Osteoblast (primary cell): ENCODE measurements at places on chromosomes 3 and 15. TPM values are rescaled to one million over a fixed set of nuclear protein-coding genes. Genes with fewer than 3 reads are reported as not detected.

DNA sequence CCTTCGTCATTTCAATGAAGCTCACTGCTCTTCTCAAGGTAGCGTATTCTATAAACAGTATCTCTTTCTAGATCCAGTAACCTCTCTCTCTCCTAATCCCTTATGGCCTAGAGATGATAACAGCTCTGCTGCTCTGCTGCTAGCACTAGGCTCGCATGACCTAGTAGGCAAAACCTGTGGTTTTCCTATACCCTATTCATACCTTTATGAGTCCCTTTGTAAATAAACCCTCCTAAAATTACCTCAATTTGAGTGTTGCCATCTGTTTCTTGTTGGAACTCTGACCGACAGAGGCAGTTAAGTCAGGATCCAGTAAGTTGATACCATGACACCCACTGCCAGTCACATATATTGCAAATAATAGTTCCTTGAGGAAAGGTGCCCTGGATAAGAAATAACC lies 7.3 kb downstream of the CCDC14 start:
- H3K4me3 ChIP-seq, result no peak overlapping the region
- DNase-seq, result no peak
- peaks cover 30% of the 10 kb centered on the region for H3K36me3 ChIP-seq
- H3K27me3 ChIP-seq, result no peaks in the 10 kb centered on the region

DNA sequence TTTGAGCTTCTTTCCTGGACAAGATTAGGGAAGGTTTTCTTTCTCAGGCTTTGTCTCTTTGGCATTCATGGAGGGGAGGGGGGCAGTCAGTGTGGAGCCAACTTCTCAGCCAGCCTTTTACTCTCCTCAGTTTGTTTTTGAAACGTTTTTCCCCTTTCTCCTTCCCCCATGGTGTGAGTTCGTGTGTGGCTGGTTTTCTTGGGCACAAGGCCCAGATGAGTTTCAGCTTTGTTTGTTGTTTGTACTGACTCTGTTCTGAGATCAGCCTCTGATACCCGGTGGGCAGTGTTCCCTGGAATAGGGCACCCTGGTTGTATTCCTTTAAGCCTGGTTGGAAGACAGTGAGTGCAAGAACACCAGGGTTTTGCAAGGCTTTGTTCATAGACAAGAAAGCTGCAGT lies 168.2 kb upstream of the RARB start:
- no peak overlapping the region for H3K4me3 ChIP-seq
- H3K27me3 ChIP-seq, result no peaks in the 10 kb centered on the region
- no peaks in the 10 kb centered on the region for H3K4me1 ChIP-seq
- H3K36me3 ChIP-seq, result no peaks in the 10 kb centered on the region
- H3K27ac ChIP-seq, result no peak overlapping the region

- H3K4me3 ChIP-seq, result no peak overlapping the region
- H3K27ac ChIP-seq, result no peak overlapping the region
- no peaks in the 10 kb centered on the region for H3K36me3 ChIP-seq
- DNase-seq, result no peak
These were observed 8.3 kb downstream of the TMPRSS7 start for GRCh38 chr3:112042842-112043280.

DNA sequence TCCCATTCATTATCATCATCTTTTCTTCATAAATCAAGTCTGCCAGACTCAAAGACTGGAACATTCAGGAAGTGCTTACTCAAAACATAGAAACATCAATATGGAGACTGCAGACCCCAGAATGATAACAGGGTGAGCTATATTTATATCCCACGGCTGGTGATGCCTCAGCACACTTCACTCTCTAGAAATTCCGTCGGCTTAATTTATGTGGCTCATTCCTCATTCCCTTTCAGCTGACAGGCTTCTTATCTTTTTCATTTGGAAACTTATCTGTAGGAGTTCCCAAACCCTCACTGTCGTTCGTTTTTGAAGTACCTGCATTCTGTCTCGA lies 45.5 kb downstream of the RFTN1 start:
- no peak overlapping the region for H3K27ac ChIP-seq
- H3K4me3 ChIP-seq, result no peak overlapping the region
- H3K4me1 ChIP-seq, result peaks cover 17% of the 10 kb centered on the region
- no peak for DNase-seq
- H3K36me3 ChIP-seq, result peaks cover 19% of the 10 kb centered on the region

DNA sequence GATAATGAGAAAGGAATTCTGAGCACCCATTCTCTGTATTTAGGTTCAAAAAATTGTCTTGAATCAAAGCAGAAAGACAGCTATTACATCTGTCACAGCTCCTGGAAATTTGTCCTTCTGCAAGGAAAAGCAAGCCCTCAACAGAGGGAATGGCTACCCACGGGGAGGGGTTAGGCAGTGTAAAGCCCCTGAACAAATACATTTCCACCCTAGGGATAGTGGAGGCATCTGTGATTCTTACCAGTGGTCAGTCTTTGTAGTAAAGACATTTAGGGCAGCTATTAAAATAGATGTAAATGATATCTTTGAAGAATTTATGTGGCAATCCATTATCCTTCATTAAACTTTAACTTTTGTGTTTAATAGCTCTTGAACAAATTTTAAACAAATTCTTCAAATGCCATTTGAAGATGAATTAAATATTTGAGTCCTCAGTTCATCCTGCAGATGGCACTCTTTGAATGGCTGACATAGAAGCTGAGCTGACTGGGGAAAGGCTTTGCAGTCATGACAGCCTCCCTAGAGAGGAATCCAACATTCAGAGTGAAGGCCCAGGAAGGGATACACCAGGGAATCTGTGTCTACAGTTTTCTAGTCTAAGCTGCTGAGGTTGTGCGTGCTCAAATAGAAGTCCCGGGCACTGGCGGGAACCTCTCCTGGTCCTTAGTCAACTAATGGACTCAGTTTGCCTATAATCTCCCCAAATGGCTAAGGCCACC lies 359.7 kb upstream of the ROPN1 start:
- H3K4me3 ChIP-seq, result no peak overlapping the region
- peak; percentile 89 for DNase-seq
- no peaks in the 10 kb centered on the region for H3K4me1 ChIP-seq

- no peaks in the 10 kb centered on the region for H3K27me3 ChIP-seq
- no peaks in the 10 kb centered on the region for H3K36me3 ChIP-seq
- H3K4me1 ChIP-seq, result no peaks in the 10 kb centered on the region
- H3K27ac ChIP-seq, result no peak overlapping the region
- H3K4me3 ChIP-seq, result no peak overlapping the region
These were observed 80.2 kb downstream of the ADAMTS17 start for GRCh38 chr15:100261302-100262240.

- no peaks in the 10 kb centered on the region for H3K27me3 ChIP-seq
- peak; percentile 17 for DNase-seq
- peak overlapping the region; percentile 25 for H3K27ac ChIP-seq
- peaks cover 19% of the 10 kb centered on the region for H3K4me1 ChIP-seq
These were observed 148.1 kb downstream of the KLHL25 start for GRCh38 chr15:85646538-85647091.

GRCh38 chr3:124142389-124142970 lies 150.6 kb upstream of the ROPN1 start:
- H3K36me3 ChIP-seq, result no peaks in the 10 kb centered on the region
- H3K27ac ChIP-seq, result no peak overlapping the region
- H3K27me3 ChIP-seq, result peaks cover 39% of the 10 kb centered on the region
- DNase-seq, result no peak
- no peak overlapping the region for H3K4me3 ChIP-seq

DNA sequence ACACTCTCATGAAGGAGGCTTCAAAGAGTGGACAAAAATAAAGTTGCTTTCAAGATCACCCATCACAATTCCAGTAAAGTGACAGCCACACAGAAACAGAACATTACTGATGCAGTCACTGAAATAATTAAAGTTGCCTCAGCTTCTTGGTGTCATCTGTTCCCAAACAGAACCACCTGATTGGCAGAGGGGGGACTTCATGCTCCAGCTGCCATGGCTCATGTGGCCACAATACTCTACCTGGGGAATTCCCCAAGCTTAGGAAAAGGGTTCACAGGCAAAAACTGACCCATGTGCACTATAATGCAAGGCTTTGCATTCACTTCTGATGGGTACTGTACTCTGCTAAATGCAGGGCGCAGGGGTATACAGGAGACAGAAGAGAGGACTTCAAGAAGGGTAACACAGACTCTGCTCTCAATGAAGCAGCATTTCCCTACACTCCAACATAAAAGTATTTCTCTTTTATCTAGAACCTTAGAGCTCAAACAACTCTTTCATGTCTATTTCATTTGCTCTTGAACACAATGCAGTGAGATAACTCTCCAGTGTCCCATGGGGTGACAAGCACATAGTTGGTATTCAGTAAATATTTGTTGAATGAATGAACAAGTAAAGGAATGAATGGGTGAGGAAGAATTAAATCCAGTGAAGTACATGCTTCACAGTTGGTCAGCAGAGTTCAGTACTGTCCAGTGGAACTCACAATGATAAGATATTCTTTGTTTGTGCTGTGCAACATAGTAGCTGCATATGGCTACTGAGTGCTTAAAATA lies 8.6 kb upstream of the CTNNB1 start:
- no peak overlapping the region for H3K4me3 ChIP-seq
- no peaks in the 10 kb centered on the region for H3K36me3 ChIP-seq
- no peak for DNase-seq
- H3K4me1 ChIP-seq, result no peaks in the 10 kb centered on the region

- no peak overlapping the region for H3K4me3 ChIP-seq
- no peak overlapping the region for H3K27ac ChIP-seq
- no peaks in the 10 kb centered on the region for H3K36me3 ChIP-seq
- no peak for DNase-seq
- no peaks in the 10 kb centered on the region for H3K27me3 ChIP-seq
These were observed 13.1 kb downstream of the RYK start for GRCh38 chr3:134237454-134238145.

- no peaks in the 10 kb centered on the region for H3K27me3 ChIP-seq
- peaks cover 10% of the 10 kb centered on the region for H3K4me1 ChIP-seq
- no peak for DNase-seq
- H3K4me3 ChIP-seq, result no peak overlapping the region
These were observed 5.1 kb downstream of the SEC13 start for GRCh38 chr3:10315771-10316344.

GRCh38 chr3:98772022-98772421 lies 8.9 kb downstream of the ST3GAL6 start:
- DNase-seq, result no peak
- H3K27ac ChIP-seq, result no peak overlapping the region
- H3K4me1 ChIP-seq, result peaks cover 2% of the 10 kb centered on the region
- H3K27me3 ChIP-seq, result peaks cover 3% of the 10 kb centered on the region
- no peaks in the 10 kb centered on the region for H3K36me3 ChIP-seq
- no peak overlapping the region for H3K4me3 ChIP-seq

GRCh38 chr15:29815000-29815710 lies 7.1 kb downstream of the TJP1 start:
- no peaks in the 10 kb centered on the region for H3K27me3 ChIP-seq
- no peaks in the 10 kb centered on the region for H3K36me3 ChIP-seq
- H3K4me1 ChIP-seq, result peaks cover 30% of the 10 kb centered on the region

DNA sequence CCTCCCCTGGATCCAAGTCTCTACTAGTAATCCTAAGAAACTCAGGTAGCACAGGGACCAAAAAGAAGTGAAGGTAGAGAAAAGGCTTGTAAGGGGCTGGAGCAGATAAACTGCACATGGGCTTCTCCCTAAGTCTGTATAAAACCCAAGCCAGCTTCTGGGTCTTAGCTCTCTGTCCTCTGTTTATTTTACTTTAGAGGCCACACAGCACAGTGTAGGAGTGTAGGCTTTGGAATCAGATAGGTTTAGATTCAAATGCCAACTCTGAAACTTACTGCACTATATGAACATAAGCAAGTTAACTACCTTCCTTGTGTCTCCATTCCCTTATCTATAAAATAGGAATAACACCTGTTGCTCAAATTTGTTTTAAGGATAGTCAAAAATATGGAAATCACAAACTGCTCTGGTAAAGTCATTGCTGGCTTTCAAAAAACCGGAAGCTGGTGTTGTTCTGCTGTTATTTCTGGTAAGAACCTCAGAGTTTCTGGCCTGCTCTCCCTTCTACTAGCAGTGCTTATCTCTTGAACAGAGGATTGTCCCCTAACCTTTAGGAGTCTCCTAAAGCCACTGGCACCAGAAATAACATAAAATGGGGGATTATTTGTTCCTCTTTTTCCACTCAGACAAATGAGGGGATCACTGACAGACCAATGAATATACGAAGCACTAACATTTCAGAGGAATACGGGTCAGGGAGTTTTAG lies 33.8 kb downstream of the PIK3R4 start:
- H3K27ac ChIP-seq, result no peak overlapping the region
- H3K27me3 ChIP-seq, result no peaks in the 10 kb centered on the region
- no peaks in the 10 kb centered on the region for H3K4me1 ChIP-seq
- DNase-seq, result peak; percentile 19
- no peak overlapping the region for H3K4me3 ChIP-seq

DNA sequence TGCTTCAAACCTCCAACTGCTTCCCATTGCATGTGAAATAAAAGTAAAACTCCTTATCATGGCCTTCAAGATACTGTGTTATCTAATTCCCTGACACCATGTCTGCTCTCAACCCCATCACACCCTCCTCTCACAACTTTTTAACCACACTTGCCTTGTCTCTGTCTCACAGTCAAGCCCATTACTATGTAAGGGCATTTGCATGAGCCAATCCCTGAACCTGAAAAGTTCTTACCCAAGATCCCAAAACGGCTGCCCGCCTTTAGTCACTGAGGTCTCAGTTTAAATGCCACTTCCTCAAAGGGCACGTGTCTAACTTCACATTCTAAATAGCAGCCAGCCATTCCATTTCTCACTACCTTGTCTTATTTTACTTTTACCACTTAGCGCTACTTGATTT lies 83.1 kb downstream of the SST start:
- DNase-seq, result no peak
- H3K27ac ChIP-seq, result no peak overlapping the region
- no peaks in the 10 kb centered on the region for H3K4me1 ChIP-seq

GRCh38 chr3:42336103-42336502 lies 70.1 kb upstream of the CCK start:
- H3K4me3 ChIP-seq, result no peak overlapping the region
- H3K27me3 ChIP-seq, result no peaks in the 10 kb centered on the region
- no peak overlapping the region for H3K27ac ChIP-seq
- no peaks in the 10 kb centered on the region for H3K36me3 ChIP-seq

DNA sequence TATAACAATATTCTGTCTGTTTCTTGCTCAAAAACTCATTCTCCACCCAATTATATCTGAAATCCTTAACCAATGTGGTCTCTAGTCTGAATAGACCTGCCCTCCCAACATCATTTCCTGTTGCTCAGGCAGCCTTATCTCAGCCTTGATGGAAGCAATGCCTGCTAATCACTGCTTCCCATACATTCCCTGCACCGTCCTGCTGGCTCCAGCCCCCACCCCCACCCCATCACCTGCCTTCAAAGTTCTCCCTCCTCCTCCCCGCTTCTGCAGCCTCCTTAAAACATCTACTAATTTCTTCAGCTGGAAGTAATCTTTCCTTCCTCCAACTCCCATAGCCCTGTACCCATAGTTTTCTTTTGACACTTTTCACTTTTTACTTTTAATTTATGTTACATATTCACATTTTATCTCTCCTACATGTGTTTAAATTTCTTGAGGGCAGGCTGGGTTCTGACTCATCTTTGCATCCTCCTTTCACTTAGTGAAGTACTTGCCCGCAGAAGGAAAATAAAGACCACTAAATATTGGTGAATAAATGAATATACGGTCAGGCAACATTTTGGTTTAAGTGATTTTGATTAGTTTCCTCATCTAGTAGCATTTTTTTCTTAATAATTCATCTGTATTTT lies 98.2 kb downstream of the MEIS2 start:
- H3K27ac ChIP-seq, result no peak overlapping the region
- peaks cover 4% of the 10 kb centered on the region for H3K36me3 ChIP-seq
- no peaks in the 10 kb centered on the region for H3K4me1 ChIP-seq
- no peaks in the 10 kb centered on the region for H3K27me3 ChIP-seq
- no peak for DNase-seq

The PTPN23 gene
- 22.4 and 30.0 TPM in 2 replicates for total RNA-seq

The ACTR8 gene
- 35.1 and 48.9 TPM in 2 replicates for total RNA-seq

The EPM2AIP1 gene
- 22.8 and 28.0 TPM in 2 replicates for total RNA-seq

The GOLGA6B gene
- total RNA-seq, result not detected in 2 replicates

The NDN gene
- total RNA-seq, result 34.7 and 51.9 TPM in 2 replicates

The STAB1 gene
- total RNA-seq, result 0.59 and 1.1 TPM in 2 replicates
